CD8-positive, alpha-beta T cell (primary cell): ENCODE measurements at places on chromosomes 5 and 9.

DNA sequence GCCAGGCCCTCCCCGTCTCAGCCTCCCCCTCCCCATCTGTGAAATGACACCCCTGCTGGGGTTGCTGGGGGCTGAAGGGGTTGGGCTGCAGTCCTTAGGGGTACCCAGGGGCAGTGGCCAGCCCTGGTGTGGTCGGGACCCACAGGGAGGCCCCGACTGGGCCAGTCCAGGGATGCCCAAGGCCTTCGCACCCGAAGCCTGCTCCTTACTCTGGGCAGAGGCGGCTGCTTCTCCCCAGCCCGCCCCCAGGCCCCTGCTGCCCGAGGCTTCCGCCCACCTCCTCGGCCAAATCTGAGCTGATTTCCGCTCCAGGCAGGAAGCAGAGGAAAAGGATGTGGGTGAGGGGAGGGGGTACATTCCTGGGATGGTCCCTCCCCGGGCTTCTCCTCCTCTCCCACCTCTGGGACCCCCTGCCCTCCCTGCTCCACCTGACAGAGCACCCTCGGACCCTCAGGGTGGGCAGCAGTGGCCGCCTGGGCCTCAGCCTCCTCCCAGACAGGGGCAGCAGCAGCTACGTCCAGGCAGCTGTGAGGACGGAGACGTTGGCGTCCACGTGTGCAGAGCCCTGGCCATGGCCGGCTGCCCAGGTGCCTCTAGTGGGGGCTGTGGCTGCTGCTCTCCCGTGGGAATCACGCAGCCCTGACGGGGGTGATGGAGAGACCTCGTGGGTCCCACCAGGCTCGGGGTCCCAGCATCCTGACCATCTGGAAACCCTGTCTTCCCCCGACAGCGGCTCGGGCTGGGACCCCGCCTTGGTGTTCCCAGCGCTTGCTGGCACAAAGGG is 4.2 kb upstream of the NRARP start:
- DNase-seq = no peak

DNA sequence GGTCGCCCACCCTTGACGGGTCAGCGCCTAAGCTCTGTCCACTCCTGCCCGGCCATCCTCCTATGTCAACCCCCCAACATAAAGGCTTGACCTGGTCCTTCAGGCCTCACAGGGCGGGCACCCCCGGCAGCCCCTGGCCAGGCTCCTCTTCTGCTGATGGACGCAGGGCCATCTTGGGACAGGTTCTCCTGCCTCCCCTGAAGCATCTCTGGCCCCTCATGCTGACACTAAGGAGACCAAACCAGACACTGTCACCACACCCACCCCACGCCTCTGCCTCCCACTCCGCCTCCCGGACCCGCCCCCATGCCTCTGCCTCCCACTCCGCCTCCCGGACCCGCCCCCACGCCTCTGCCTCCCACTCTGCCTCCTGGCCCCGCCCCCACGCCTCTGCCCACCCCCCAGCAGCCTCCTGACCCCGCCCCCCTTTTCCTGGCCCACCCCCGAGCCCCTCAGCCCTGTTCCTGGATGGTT is 6.8 kb downstream of the OBP2A start:
- no peak for DNase-seq

DNA sequence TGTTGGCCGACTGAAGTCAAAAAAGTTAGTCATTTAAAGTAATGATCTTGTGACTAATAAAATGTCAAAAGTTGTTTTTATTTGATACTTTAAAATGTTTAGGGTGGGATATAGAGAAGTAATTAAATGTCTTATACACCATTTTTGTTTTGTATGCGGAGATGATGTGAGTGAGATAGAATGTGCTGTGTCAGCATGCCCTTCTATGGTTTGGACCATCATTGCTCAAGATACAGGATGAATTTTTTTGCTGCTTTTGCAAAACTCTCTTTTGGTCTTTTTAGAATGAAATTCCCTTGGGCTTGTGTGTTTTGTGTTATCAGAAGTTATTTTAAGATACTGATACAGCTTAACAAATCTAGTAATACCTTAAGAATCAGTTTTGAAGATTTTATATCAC is 12.5 kb downstream of the SRFBP1 start:
- no peak for DNase-seq

DNA sequence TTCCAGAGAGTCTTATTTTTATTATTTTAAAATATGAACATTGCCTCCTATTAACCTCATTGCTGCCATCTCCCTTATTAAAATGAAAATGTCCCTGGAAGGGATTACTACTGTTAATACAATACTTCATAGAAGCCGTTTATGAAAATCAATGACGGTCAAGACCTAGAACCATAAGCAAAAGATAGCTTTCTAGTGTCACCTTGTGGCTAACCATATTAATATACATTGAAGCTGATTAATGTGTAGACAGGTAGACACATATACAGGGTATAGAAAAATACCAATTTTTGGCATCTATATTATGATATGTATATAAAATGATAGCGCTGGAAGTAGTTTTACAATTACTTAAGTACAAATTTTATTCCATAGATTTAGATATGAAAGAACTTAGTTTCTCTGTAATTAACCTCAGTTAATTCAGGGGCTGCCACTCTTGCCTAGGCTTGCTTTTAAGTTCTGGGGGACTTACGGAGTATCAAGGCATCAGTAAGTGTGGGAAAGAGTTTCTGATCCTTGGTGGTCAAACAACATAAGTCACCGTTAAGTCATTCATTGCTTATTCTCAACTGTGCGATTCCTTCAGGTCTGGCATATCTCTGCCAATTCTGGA is 2.5 kb upstream of the YTHDC2 start:
- no peak for DNase-seq

DNA sequence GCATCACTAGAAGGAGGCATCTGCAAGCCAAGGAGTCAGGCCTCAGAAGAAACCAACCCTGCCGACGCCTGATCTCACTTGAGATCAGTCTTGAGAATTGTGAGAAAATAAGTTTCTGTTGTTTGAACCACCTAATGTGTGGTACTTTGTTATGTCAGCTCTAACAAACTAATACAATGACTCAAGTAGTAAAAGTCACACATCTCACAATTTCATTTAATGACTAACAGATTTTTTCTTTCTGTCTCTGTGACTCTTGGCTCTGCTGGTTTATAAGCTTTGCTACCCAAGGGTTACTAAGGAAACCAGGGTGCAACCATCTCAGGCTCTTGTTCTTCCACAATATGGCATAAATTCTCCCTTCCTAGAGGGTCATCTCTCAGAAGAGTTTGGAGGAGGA is 315.8 kb upstream of the GRAMD2B start:
- no peak for DNase-seq

DNA sequence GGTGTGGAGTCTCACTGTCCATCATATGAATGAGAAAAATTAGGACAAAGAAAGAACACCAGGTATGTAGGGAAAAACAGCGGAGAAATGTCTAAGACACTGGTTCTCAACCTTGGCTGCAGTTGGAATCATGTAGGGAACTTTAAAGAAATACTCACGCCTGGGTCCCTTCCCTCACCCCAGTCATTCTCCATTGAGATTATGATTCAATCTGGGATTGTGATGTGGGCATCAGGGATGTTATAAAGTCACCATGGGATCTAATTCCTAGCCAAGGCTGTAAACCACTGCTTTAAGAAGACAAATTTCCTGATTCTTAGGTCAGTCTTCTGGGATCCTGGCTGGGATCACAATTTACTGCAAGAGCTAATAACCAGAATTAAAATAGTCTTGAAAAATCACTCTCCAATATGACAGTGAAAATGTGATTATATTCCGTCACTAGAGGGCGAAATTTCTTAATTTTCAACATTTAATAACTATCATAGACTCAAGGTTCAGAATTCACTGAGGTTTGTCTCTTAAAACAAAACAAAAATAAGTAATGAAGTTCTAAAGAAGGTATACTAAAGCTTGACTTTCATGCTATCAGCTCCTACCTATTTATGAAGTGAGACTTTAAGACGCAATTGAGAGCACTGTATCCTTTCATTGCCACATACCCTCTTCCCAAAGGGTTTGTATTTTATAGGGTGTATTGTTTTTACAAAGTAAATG is 60.5 kb downstream of the GLDC start:
- DNase-seq = no peak

- no peak for DNase-seq
These were observed 171.1 kb upstream of the SMIM23 start for GRCh38 chr5:171614511-171614910.

- no peak for DNase-seq
These were observed 41.6 kb upstream of the FBN2 start for GRCh38 chr5:128579639-128580038.

DNA sequence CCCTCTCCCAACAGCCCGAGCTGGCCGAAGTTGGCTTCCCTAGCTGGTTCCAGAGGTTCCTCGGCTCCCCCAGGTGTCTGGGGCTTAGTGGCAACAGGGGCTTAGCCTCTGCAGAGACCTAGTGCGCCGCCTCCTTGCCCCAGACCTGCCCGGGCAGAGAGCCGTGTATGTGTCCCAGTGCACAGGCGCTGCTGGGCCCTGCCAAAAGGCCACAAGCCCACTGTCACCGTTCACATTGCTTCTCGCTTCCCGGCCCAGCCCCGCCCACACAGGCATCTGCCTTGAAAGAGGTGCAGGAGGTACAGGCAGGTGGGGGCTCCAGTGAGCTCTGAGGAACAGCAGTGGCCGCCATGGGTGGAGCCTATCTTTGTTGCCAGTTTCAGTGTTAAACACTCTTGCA is 2.5 kb upstream of the CACFD1 start:
- no peak for DNase-seq

- no peak for DNase-seq
These were observed 73.6 kb upstream of the TGFBR1 start for GRCh38 chr9:99031319-99031718.

DNA sequence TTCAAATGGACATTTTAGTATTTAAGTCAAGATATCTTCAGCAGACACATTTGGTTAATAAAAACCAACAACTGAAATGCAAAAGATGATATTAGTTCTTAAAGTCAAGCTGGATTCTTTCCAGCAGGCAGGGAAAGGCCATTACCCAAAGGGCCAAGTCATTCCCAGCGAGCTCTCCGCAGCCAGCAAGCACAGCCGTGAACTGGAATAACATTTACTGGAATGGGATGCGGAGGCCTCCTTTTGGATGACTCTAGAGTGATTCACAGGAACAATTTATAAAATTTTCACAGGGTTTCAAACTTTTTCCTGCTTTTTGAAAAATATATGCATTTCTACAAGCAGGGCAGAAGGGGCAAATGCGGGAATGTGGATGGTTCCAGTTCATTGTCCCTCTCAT is 76.6 kb upstream of the DAB2 start:
- no peak for DNase-seq

- DNase-seq = no peak
These were observed 186.8 kb downstream of the TTLL11 start for GRCh38 chr9:121906074-121906870.

DNA sequence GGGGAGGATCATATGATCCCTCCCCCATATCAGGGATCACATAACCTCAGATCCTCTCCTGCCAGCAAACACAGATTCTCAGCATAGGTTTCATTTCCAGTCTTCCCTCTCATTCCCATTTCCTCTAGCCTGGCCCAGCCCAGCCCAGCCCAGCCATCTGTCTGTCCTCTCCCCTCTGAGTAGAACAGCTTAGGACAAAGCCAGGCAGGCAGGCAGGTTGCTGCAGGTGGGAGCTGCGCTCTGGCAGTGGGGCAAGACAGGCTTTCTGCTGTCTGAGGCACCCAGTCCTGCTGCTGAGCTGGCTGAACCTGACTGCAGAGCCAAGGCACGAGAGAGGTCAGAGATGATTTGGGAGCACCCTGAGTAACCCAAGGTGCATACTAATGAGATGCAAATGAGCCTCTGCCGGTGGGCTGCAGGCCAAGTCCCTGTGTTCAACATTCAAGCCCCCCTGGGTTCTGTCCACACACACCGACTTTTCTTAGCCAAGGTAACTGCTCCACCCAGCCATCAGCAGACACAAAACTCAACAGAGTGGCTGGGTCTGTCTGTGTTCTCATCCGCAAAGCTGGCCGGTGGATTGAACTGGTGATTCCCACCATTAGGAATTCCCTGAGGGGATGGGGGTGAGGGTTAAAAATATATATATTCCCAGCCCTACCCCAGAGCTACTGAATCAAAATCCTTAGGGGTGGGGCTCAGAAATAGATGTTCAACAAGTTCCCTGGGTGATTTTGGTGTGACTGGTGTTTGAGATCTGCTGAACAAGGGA is 9.1 kb downstream of the FAT2 start:
- no peak for DNase-seq

- no peak for DNase-seq
These were observed 18.3 kb downstream of the MARCHF3 start for GRCh38 chr5:127011961-127012644.

DNA sequence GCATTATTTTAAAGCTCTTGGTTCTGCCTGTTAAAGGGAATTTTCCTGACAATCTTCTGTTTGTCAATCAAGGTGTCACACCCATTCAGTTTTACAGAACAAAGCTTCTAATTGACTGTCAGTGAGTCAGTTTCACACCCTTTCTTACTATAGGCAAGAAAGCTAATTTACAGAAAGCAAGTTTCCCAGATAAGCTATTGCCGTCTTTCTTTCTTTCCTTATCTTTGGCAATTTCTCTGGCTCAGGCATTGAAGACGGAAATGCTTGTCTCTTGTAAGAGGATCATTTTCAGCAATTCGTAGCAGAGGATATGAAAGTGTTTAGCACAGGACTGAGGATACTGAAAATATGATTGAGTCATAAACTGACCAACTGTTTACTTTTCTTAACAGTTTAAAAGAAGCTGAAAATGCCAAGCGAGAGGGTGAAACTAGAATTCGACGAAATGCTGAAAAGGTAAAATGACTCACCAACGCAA is 27.0 kb downstream of the SPINK5 start:
- DNase-seq = no peak

DNA sequence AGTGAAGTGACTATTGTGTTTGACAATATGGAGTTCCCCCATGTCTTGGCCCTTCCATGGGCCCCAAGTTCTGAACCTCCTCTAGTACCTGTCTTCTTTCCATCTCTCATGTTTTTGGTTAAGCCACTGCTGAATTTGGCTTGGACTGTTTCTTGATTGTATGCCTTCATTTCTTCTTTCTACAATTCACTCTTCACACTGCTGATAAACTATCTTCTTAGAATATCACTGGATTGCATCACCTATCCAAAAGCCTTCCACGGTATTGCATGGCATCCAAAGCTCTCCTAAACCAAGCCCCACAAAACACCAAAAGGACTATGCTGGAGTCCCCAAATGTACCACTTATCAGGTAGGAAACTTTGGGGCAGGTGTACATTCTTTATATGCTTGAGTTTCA is 4.3 kb upstream of the POC5 start:
- no peak for DNase-seq

GRCh38 chr9:81594415-81594814 is 94.9 kb downstream of the TLE1 start:
- DNase-seq = no peak
